ENCODE measurements at places on chromosomes 2 and 18.

GRCh38 chr18:33901894-33902512 is 322.7 kb downstream of the NOL4 start:
- no peak for DNase-seq

GRCh38 chr2:39989888-39990287 is 210.8 kb upstream of the THUMPD2 start:
- DNase-seq = no peak

GRCh38 chr2:10283106-10284062 is 19.3 kb upstream of the HPCAL1 start:
- DNase-seq = no peak

DNA sequence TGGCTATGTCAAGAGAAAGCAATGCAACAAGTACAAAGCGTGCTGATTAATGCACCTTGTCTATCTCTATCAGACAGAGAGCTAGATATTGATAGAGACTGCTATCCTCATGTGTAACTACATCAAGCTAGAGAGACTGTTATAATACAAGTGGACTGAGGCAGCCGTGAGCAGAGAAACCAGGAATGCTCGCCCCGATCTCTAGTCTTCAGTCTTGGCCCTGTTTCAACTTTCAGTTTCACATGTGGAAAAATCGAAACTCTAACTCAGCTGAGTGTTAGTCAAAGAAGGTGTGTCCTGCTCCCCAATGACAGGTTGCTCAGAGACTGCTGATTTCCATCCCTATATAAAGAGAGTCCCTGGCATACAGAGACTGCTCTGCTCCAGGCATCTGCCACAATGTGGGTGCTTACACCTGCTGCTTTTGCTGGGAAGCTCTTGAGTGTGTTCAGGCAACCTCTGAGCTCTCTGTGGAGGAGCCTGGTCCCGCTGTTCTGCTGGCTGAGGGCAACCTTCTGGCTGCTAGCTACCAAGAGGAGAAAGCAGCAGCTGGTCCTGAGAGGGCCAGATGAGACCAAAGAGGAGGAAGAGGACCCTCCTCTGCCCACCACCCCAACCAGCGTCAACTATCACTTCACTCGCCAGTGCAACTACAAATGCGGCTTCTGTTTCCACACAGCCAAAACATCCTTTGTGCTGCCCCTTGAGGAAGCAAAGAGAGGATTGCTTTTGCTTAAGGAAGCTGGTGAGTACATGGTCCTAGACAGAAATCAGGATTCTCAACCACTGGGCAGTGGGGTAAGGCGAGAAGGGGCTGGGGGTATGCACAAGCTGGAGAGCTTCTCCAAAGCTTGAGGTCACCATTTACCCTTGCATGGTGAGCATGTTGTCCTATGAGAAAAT is at the start of gene RSAD2:
Gene RSAD2 (plus strand): TSS at position 376 of the 903 bp plus-strand sequence. CDS start 24 bp downstream, at position 400.
- DNase-seq = peak; percentile 16

Data from GM12865 (cell line).